ENCODE measurements at places on chromosomes 4 and X. TPM values are rescaled to one million over a fixed set of nuclear protein-coding genes. Genes with fewer than 3 reads are reported as not detected.

The C4orf51 gene
- not detected for total RNA-seq

DNA sequence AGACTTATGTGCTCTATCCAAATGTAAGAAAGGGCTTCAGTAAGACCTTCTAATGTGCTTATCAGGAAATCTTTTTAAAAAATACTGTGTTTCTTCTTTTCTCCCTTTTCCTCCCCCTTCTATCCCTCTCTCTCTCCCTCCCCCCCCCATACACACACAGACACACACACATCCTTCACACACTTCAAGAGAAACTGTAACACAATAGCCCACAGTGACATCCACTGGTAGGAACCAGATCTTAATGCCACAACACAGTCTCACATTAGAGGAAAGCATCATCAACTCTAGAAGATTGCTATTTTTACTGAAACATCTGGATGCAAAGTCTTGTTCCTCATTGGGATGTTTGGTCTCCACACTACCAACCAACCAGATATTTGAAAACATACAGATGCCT lies 4.6 kb downstream of the PCDH19 start:
- H3K4me1 ChIP-seq, result no peaks in the 10 kb centered on the region
- no peak overlapping the region for H3K4me3 ChIP-seq
- peaks cover 78% of the 10 kb centered on the region for H3K27me3 ChIP-seq
- no peak overlapping the region for H3K27ac ChIP-seq

DNA sequence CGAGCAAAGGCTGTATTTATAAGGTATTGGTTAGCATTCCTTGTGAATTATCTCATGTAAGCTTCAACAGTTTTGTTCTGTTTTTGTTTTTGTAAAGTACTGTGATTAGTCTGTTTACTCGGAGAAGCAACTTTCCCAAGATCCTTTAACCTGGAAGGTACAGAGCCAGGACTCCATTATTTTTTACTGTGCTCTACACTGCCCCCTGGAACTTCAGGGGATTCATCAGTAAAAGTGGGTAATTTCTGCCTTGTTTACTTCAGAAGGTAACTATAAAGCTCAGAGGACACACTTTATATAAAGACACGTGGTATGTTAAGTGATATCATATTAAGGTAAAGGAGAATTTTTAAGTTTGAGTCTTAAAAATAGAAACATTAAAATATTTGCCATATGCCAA lies 124.9 kb downstream of the IQCM start:
- no peak overlapping the region for H3K4me3 ChIP-seq
- no peak overlapping the region for H3K27ac ChIP-seq
- no peak for DNase-seq
- no peaks in the 10 kb centered on the region for H3K4me1 ChIP-seq

The JAKMIP1 gene
- total RNA-seq, result 0.79 TPM

GRCh38 chrX:48883729-48884128 lies 13.8 kb downstream of the TIMM17B start:
- no peak for DNase-seq
- H3K4me3 ChIP-seq, result no peak overlapping the region
- no peaks in the 10 kb centered on the region for H3K36me3 ChIP-seq
- no peaks in the 10 kb centered on the region for H3K4me1 ChIP-seq
- H3K27me3 ChIP-seq, result no peaks in the 10 kb centered on the region

All from left lung (tissue), 14 donors.